ENCODE measurements at places on chromosomes 12 and 14.

DNA sequence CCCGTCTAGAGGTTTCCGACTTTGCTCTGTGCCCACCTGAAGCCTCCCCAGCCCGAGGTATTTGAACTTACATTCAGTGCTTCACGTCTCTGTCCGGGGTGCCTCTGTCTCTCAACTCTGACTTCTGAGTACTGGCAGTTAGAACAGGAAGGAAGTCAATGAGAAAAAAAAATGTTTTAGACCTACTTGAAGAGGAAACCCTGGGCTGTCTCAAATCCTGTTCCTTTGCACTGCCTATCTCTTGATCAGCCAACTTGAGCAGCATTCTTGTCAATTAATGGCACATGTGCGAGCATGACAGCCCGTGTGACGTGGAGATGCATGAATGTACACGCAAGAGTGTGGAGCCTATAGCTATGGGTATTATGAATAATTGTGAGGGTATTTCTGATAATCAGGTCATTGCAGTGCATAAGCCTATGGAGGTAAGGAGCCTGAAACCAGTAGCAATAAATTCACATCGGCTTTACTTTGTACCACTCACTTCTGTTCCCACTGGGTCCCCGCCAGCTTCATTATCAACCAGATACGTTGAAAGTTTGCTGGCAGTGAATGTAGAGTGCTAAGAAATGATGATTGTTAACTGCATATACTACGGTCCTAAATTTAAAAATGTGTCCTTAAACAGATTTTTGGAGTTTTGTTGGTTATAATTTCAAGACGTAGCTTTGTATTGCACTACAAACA is at the start of gene ARHGDIB:
ARHGDIB (minus strand) TSS at position 136 of the 687 bp plus-strand sequence. CDS start 10,889 bp downstream, outside the sequence.
- DNase-seq = peak; percentile 71

GRCh38 chr12:67714648-67715047 is 66.1 kb downstream of the DYRK2 start:
- no peak for DNase-seq

DNA sequence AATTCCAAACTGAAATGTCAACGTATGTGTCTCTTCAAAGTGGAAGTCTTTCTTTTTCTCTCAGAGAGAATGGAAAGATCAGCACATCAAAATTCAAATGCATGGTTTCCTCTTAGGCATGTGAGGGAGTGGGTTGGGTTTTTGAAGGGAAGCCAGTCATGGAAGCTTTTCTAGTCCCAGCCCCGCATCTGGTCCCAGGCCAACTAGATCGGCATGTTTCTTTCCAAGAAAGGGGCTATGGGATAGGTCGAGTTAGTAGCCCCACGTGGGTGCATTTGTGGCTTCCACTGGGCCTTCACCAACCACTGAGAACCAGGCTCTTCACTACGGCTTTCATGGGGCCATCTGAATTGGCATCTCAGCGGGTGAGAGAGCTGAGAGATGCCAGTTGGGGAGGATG is 6.6 kb downstream of the C1S start:
- DNase-seq = no peak

GRCh38 chr14:67493092-67493717 is 4.7 kb upstream of the TMEM229B start:
- DNase-seq = no peak

- DNase-seq = no peak
Measured at GRCh38 chr14:65938738-65939137, 526.2 kb downstream of the FUT8 start.

Measured in activated T-cell treated with anti-CD3 and anti-CD28 coated beads, Interleukin-2, amount 50 U/mL, for 4 hours (primary cell).